ENCODE measurements at places on chromosomes 1 and 21. TPM values are rescaled to one million over a fixed set of nuclear protein-coding genes. Genes with fewer than 3 reads are reported as not detected.

DNA sequence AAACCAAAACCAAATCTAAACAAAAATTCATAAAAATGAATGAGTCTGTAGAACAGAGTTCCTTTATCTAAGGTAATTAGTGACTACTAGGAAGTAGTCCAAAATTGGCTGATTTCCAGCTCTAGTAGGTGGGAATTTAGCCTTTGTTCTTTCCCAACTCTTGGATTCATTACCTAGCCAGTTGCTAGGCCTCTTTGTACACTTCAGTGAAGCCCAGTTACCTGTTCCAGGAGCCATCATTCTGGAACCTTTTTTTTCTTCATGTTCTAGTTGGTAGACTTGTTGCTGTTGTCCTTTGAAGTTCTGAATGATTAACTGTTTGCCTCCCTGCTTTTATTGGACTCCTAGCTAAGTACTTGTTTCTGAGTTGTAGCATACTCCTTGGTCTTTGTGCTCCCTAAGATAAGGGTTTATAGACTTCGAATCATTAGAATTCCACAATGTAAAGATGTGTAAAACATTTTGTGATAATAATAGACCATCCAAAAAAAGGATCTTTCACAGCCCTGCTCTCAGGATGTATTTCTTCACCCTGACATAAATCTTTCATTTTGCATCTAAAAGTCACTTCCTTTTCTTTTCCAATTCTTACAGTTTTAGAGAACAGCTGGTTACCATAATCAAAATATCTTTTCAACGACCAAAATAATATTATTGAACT lies 9.8 kb downstream of the PLA2G4A start:
- DNase-seq, result no peak

SLC44A3 gene
- 26.4 TPM for total RNA-seq

KPRP gene
- total RNA-seq, result not detected

DNAJC28 gene
- not detected for total RNA-seq

RGS18 gene
- 0.35 TPM for total RNA-seq

Data from Peyer's patch (tissue), 4 donors.